ENCODE measurements at places on chromosomes 1 and 21.

DNA sequence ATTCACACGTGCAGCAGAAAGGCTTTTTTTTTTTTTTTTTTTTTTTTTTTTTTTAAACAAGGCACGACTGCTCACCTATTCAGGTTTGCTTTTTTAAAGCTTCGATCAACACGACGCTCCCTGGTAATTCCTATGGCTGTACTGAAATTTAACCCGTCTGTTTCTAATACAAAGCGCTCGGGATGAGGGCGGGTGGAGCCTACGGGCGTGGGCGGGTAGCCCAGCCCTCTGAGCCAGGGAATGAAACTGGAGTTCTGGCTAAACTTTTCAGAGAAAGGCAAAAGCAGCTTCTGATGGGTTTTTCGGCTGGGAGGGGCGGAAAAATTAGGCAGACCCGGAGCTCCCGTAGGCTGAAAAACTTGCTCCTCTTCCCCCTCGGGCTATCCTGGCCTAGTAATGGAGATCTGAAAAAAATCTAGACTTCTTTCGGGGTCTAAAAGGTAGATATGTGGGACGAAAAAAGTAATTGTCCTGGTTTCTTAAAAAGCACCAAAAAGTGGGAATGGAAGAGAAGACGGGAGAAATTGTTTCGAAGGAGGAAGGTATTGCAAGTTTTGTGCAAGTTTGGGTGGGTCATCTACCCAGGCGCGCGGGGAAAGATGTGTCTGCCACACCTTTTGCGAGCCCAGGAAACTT is 7.4 kb downstream of the NR5A2 start:
- no peak for DNase-seq

DNA sequence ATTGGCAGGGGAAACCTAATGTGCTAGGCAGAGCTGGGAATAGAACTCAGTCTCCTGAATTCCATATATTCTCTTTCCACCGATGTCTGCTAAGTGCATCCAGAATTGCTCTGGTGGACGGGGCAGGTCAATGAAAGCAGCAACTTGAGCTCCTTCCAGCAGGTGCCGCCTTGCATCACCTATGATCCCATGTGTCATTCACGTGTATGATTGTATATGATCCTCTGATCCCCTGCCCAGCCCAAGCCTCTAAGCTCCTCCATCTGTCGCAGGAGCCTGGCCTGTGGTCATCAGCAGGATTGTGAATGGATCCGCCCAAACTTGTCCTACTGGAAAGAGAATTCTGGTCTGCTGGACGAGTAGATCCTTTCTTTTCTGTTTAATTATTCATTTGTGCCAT is 13.1 kb downstream of the ACTA1 start:
- no peak for DNase-seq

GRCh38 chr1:5881526-5882222 is 110.6 kb downstream of the NPHP4 start:
- no peak for DNase-seq

- no peak for DNase-seq
Measured at GRCh38 chr1:201362906-201363305, 14.6 kb downstream of the TNNT2 start.

GRCh38 chr21:31554511-31555022 is 104.9 kb upstream of the SOD1 start:
- DNase-seq = no peak

- DNase-seq = no peak
Measured at GRCh38 chr1:2894381-2895041, 93.0 kb upstream of the TTC34 start.

DNA sequence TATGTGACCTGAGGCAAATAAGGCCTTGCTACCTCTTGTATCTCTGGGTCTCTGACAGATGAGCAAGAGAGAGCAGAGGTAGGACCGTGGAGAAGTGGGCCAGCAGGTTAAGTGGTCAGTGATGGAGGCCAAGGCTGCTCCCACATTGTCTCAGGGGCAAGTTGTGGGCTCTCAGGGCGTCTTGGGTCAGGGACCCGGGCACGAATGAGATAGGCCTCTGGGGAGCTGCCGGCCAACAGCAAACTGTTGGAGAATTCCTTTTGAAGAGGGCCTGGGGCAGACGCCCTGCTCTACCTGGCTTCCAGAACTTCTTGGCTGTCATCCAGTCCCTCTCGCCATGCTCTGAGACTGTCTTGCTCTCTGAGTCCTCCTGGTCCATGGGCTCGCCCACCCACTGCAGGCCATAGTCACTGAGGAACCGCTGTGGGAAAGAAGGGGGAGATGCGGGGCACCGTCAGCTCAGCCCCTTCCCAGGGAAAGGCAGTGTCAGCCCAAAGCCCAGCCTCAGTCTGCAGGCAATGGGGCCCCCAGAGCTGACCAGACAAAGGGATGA is 12.4 kb downstream of the UBXN11 start:
- DNase-seq = no peak

GRCh38 chr1:196951711-196952394 is 8.3 kb downstream of the CFHR2 start:
- DNase-seq = no peak

GRCh38 chr1:38488162-38488898 is 371.2 kb downstream of the RRAGC start:
- no peak for DNase-seq

DNA sequence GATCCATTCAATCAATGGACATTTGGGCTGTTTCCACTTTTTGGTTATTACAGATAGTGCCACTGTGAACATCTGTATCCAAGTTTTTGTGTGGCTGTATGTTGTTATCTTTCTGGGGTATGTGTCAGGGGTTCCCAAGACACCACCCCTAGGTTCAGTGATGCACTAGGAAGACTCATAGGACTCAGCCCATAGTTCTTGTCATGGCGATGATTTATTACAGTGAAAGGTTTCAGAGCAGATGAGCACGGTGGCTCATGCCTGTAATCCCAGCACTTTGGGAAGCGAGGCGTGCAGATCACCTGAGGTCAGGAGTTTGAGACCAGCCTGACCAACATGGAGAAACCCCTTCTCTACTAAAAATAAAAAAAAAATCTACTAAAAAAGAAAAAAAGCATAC is 64.1 kb downstream of the MAN1C1 start:
- DNase-seq = no peak

DNA sequence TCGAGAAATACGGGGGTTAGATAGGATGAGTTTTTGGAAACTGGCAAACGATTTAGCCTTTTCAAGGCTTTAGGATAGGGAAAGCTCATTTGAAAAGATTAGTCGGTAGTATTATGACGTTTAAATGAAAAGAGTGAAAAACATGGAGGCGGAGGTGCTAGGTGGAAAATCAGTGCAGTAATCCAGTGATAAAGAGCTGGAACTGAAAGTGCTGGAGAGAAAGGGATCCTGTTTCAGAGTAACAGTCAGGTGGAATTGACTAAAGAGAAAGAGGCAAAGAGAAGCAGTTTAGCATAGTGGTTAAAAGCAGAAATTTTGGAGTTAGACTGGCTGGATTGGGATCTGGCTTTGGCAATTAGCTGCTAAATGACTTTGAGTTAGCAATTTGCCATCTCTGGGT is 945 bp downstream of the WDR3 start:
- DNase-seq = no peak

- no peak for DNase-seq
Measured at GRCh38 chr1:16307222-16307621, 45.1 kb downstream of the FBXO42 start.

GRCh38 chr1:15501208-15502032 is 22.6 kb downstream of the CASP9 start:
- DNase-seq = peak; percentile 75

DNA sequence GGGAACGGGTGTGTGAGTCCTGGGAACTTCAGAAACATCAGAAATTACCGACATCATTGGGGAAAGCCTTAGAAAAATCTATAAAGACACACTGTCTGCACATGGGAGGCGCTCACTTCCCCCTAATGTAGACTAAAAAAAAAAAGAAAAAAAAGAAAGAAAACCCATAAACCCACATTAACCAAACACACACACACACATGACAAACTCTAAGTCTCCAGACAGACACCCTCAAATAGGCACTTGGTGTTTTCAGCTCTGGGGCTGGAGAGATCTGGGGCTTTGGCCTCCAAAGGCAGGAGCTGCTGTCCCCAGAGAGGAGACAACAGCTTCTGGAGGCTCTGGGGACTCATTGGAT is 13.2 kb upstream of the SDHB start:
- DNase-seq = peak; percentile 48

GRCh38 chr1:17412093-17412870 is 27.2 kb downstream of the RCC2 start:
- no peak for DNase-seq

DNA sequence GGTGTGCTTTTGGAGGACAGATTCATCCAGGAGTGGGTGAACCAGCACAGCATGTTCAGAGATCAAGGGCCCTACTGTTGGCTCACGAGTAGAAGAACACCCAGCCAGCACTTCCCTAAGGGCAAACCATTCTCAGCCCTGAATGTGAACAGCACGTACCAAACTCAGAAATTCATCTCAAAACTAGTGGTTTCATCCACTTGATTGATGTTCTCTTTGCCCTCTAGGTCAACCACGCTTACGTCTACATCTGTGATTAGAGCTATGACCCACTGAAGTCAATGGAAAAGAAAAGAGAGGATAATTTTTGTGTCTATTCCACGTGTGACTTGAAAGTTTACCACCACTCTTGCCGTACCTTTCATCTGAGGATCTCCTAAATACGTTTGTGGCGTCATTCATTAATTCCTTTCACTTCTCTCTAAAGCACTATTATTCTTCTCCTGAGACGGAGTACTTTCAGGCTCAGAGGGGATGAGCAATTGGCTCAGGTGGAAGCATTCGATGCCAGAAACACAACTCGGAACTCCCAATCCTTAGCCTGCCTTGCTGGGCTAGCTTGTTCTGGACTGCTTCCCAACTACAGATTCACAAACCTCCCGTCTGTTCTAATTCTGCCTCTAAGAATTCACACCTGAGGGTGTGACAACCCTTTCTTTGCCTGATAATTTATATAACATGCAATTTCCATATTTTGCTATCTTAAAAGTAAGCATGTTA is 57.3 kb upstream of the HIVEP3 start:
- DNase-seq = no peak

DNA sequence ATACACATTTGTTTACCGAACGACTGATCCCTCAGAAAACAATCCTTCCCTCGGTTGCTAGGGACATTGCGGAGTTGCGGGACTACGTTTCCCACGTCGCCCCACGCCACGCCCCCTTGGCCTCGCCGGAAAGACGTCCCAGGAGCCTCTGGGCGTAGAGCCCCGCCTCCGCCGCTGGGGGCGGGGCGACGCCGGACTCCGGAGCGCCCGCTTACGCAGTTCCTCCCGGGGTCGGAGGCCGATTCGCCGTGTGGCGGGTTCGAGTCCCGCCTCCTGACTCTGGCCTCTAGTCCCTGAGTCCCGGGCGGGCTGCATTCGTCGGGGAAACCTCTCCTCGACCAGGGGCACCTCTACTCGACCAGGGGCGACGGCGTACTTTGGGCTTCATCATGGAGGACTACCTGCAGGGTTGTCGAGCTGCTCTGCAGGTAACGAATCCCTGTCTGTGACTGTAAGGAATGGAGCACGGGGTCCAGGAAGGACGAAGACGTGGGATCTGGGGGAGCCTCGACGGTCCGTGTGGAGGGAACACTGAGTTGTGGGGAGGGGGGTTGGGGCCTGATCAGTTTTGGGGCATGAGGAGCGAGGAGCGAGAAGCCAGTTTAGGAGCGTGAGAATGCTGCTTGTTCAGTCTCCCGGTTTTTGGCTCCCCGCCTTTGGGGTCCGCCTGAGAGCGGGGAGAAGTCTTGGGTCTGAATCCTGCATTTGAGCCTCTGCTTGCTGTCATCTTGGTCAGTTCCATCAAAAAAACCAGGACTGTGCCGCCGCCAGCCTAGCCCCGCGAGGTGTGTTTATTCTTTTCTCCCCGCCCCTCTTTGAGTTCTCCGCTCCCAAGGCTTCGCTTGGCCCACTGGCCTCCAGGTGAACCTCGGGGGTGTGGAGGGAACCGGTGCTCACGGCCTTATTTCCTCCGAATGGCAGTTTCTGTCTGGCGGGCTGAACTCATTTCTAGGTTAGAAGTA is at the start of gene PRUNE1:
TSS of gene PRUNE1 (plus strand) at position 206 of the 962 bp plus-strand sequence. CDS start at position 390, 184 bp downstream.
- DNase-seq = peak; percentile 94

GRCh38 chr1:62070384-62071011 is 124.2 kb upstream of the L1TD1 start:
- DNase-seq = peak; percentile 39

GRCh38 chr1:160429702-160430535 is 29.6 kb downstream of the VANGL2 start:
- no peak for DNase-seq

DNA sequence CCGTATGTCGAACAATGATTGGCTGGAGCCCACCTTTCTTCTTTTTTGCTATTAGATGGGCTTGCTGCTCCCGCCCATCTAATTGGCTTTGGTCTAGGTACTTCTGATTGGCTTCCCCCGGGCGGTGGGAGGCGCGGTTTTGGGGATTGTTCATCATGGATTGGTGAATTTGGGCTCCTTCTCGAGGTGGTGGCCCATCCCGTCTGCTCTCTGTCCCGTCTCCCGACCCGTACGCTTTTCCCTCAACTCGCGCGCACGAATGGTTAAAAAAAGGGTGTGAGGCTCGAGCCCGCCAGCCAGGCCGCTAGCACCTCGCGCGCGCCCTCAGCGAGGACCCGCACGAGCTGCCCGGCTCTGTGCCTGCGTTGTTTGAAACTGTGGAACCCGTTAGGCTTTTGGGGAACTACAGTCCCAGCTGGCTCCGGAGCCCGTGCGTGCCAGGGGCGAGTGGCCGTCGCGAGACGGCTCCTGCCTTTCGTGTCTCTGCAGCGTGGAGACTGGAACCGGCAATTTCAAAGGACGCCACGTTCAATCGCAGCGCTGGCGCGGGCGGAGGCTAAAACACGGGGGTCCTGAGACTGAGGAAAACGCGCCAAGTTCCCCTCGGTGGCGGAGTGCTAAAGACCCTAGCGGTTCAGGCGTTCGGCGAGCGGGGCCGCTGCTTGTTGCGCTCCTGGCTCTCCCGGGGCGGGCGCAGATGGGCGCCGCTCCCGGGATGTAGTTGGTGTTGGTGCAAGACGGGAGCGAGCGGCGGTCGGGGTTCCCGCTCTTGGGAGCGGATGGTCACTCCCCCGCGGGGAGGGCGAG is at the start of gene USP1:
TSS of gene USP1 (plus strand) at position 584 of the 807 bp plus-strand sequence. CDS start 2,819 bp downstream, outside the sequence.
- peak; percentile 100 for DNase-seq

DNA sequence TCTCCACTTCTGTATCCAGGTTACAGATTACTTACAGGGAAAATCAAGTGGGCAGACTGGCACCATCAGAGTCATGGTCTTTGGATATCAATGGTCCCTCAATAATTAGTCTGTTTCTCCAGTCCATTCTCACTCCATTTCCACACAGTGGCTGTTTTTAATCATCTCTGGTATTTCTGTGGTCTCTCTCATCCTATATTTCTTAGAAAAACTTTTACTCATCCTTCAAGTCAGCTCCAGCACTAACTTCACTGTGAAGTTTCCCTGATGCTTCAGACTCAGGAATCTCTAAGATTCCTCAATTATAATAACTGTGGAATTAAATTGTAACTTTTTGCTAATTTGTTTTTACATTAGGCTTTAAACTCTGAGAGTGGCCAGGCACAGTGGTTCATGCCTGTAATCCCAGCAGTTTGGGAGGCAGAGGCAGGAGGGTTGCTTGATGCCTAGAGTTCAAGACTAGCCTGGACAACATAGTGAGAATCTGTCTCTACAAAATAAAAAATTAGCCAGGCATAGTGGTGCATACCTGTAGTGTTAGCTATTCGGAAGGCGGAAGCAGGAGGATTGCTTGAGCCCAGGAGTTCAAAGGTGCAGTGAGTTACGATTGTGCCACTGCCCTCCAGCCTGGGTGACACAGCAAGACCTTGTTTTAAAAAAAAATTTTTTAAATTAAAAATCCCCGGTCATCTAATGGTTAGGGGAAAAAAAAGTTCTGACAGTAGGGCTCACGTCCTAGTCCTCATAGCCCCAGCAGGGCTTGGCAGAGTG is 10.6 kb downstream of the CD160 start:
- no peak for DNase-seq

- peak; percentile 13 for DNase-seq
Measured at GRCh38 chr1:1441002-1441888, 5.8 kb downstream of the VWA1 start.

GRCh38 chr21:21801921-21802320 is 803.7 kb downstream of the NCAM2 start:
- no peak for DNase-seq
